ENCODE measurements at places on chromosomes 1 and 21. TPM values are rescaled to one million over a fixed set of nuclear protein-coding genes. Genes with fewer than 3 reads are reported as not detected.

The C4BPB gene
- not detected for total RNA-seq

The HTR6 gene
- not detected for total RNA-seq

The SPRR2F gene
- not detected for total RNA-seq

The PSEN2 gene
- 17.9 TPM for total RNA-seq

The CHIA gene
- not detected for total RNA-seq

The AMY1B gene
- not detected for total RNA-seq

The OR2AK2 gene
- not detected for total RNA-seq

The OLIG2 gene
- total RNA-seq = not detected

The SPRR2D gene
- total RNA-seq = not detected

The C1orf116 gene
- total RNA-seq = 0.06 TPM

The PAQR6 gene
- 1.1 TPM for total RNA-seq

The HEYL gene
- total RNA-seq = 50.5 TPM

The IRF6 gene
- 30.1 TPM for total RNA-seq

The ANXA9 gene
- 0.21 TPM for total RNA-seq

The ITLN1 gene
- 6.4 TPM for total RNA-seq

The TTC22 gene
- total RNA-seq = not detected

The CFHR2 gene
- total RNA-seq = not detected

The RABIF gene
- total RNA-seq = 5.4 TPM

DNA sequence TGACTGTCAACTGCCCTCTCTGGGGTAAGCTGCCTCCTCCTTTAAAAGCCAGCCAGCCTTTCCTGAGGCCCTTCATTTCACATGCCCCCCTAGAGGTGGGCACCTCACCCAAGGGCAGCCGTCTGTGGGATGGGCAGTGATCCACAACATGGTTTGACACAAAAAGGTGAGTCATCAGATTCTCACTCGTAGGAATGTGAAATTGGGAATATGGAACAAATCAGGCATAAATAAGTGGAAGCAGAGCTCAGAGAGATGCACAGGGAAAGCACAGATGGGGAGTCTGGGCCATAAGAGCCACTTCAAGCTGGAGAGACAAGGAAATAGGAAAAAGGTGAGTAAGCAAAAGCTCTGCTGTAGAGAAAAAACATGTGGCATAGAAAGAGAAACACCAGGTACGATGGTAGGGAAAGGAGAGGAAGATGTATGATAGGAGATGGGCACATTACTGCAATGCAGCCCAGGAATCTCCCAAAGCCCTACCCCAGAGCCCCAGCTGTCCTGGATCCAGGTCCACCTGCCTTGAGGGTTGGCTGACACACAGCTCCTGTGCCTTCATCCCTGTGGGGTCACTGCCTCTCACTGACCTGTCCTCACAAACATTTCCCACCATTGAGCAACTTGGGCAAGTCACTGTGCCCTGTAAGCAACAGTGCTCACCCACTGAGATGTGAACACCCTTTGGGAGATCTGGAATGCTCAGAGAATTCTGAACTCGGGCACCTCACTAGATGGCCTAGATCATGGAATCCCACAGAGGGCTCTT lies 86.6 kb downstream of the ASTN1 start:
- no peak for DNase-seq

GRCh38 chr1:64263335-64263734 lies 59.9 kb downstream of the UBE2U start:
- no peak for DNase-seq

- DNase-seq = no peak
Measured at GRCh38 chr1:86567341-86567740, 20.5 kb downstream of the CLCA4 start.

DNA sequence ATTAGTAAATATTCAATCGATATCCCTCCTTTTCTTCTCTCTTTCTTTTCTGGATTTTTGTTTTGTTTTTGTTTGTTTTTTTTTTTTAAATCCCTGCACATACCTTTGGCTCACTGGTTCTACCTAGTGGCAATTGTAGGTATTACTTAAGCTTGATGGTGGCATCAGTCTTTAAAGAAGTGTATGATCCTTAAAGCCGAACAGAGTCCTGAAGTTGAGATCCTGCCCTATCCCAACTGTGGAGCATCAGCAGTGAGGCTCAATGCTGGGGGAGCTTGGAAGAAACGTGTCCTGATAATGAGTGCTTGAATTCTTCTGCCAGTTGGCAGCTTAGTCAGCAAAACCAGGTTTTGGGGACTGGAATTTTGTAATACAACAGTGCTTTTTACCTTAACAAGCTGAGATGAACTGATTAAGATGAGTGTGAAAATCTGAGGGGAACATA lies 60.8 kb downstream of the FASLG start:
- DNase-seq = no peak

- no peak for DNase-seq
Measured at GRCh38 chr1:51697166-51697565, 80.3 kb downstream of the OSBPL9 start.

- no peak for DNase-seq
Measured at GRCh38 chr1:190259424-190259823, 218.2 kb downstream of the BRINP3 start.

- DNase-seq = peak; percentile 23
Measured at GRCh38 chr1:6152181-6152580, 27.9 kb downstream of the CHD5 start.

DNA sequence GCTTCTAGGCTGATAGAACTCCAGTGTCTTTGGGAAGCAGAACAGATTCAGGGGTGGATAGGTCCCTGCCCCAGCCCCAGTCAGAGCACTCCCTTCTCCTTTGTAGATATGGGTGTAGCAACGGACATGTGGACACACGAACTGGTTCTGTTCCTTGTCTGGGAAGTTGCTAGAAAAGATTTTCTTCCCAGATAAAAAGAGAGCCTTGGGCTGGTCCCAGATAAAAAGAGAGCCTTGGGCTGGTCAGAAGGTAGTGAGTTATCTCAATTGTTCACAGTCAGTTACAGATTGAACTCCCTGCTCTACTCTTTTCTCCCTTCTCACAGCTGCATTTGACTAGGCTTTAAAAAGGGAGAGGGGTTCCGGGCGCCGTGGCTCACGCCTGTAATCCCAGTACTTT lies 7.4 kb upstream of the EFNA1 start:
- DNase-seq = no peak

GRCh38 chr1:20184481-20184900 lies 1.4 kb upstream of the UBXN10 start:
- DNase-seq = no peak

- no peak for DNase-seq
Measured at GRCh38 chr1:42315500-42315899, 19.5 kb downstream of the FOXJ3 start.

DNA sequence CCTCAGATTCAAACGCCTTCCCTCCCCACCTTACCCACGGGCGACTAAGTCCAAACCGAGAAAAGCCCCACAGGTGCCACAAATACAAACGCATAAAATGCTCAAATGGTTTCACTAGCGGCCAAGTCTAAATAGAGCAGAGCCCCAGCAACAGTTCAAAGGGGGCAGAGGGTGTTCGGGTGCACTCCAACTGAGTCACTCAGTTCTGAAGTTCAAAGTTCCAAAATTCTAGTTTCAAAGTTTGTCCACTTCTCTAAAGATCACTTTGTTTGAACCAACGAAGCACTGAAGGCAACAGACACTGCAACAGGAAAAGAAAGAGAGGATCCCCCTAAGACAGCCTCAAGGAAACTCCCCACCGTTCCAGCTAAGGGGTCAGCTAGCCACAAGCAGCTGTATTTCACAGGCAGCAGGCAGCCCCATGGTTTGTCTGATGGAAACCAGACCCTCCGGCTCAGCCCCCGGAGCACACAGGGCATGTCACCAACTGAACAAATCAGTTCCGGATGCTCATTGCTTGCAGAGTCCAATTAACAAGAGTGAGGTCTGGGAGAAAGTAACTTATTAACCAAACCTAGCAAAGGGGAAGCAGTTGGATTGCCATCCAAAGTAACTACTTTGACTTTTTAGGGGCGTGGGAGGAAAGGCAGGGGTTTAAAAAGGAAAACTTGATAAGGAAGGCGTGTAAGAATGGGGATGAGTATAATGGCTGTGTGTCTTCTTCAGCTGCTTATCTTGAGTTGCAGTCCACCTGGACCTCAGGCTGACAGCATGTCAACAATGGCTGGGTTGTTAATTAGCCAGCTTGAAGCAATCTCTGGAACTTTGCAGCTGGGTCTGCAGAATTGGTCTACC lies 1423.9 kb upstream of the PRMT6 start:
- DNase-seq = no peak

GRCh38 chr1:109197158-109198042 lies 16.3 kb upstream of the SARS1 start:
- DNase-seq = peak; percentile 54

GRCh38 chr1:81213279-81213678 lies 587.5 kb upstream of the ADGRL2 start:
- DNase-seq = no peak

GRCh38 chr1:168485048-168485447 lies 58.7 kb downstream of the XCL2 start:
- DNase-seq = peak; percentile 46

DNA sequence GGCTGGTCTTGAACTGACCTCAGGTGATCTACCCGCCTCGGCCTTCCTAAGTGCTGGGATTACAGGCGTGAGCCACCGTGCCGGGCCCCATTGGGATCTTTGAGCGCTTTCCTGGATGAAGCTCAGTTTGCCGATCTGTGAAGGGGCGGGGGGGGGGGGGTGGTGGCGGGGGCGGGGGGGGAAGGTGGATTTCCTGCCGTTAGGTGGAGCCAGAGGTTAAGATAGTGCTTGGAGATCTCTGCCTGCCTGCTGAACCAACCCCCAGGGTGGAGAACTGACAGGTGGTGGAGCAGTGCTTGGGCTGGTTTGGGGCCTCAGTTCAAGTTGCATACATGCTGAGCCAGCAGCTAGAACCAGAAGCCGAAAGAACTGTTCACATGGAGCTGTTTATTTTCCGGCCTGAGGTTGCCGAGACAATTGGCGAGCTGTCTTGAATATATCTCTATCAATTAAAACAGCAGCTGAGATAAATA lies 1.7 kb downstream of the TMCC2 start:
- no peak for DNase-seq

DNA sequence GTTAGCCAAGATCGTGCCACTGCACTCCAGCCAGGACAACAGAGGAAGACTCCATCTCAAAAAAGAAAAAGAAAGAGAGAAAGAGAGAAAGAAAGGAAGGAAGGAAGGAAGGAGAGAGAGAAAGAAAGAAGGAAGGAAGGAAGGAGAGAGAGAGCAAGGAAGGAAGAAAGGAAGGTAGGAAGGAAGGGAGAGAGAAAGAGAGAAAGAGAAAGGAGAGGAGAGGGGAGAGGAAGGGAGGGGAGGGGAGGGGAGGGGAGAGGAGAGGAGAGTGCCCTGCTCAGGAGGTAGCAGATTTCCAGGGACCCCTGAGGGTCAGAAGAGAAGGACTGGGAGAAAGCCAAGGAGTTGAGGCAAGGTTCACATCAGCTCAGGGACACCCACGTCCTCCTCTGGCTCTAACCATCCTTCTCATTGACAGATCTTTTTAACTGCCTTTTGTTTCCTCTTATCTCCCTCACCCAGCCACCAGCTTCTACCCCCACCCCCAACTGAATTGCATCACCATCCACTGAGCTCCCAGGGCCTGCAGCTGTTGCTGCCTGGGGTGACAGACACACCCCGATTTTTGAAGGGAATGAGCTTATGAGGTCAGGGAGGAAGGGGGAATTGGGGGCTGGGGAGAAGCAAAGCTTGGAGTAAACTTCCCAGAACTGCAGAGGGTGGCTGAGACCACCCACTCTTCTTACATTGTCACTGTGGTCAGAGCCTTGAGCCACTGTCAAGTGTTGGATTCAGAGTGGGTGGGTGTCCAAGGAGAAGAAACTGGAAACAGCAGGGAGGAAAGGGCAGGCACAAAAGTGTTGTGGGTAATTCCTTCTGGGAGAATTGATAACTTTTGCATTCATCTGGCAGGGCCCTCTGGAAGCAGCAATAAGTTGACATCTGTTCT lies 91.6 kb downstream of the GLUL start:
- peak; percentile 84 for DNase-seq

- DNase-seq = no peak
Measured at GRCh38 chr1:239816081-239816782, 275.5 kb upstream of the FMN2 start.

DNA sequence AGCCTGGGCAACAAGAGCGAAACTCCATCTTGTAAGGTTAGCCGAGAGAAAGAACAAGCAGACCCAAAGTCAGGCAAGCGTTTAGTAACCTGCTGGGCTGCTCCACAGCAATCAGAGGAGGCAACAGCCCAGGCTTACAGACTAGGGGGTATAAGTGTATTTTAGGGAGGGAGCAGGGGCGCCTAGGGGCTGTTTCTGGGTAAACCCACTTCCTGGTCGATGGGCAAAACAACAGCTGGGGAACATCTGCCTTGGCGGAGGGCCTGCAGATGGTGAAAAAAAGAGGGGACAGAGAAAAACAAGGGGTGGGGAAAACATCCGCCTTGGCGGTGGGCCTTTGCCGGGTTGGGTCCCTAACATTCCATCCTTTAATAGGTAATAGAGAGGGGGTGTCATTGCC lies 5.2 kb downstream of the TAS1R1 start:
- DNase-seq = no peak

- DNase-seq = peak; percentile 96
Measured at GRCh38 chr1:161177112-161177935, at the start of gene B4GALT3. Gene B4GALT3 (minus strand): TSS chr1:161177507. CDS start chr1:161176060, 1,447 bp downstream.

DNA sequence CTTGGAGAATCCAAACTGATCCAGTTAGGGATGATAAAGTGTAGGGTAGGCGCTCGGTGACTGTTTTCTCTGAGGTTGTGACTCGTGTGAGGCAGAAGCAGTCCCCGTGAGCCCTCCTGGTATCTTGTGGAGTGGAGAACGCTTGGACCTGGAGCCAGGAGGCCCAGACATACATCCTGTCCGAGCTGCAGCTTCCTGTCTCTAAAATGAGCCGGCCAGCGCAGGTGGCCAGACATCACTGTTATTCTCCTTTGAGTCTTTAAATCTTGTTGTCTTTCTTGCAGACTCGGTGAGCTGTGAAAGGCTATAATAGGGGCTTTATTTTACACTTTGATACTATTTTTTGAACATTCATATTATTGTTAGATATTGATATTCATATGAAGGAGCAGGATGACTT lies 12.3 kb downstream of the PCSK9 start:
- DNase-seq = no peak

- DNase-seq = no peak
Measured at GRCh38 chr1:90840352-90840751, 123.2 kb upstream of the BARHL2 start.
